ENCODE measurements at places on chromosomes 3 and 15.

GRCh38 chr3:39590806-39591205 is 123.3 kb downstream of the MOBP start:
- DNase-seq, result no peak

- DNase-seq, result no peak
These were observed 142.3 kb upstream of the STRIT1 start for GRCh38 chr3:155435821-155436220.

GRCh38 chr15:27847775-27848710 is 251.1 kb downstream of the OCA2 start:
- peak; percentile 41 for DNase-seq

GRCh38 chr3:114644367-114644766 is 350.5 kb downstream of the TIGIT start:
- no peak for DNase-seq

GRCh38 chr3:62589078-62589477 is 215.7 kb upstream of the FEZF2 start:
- DNase-seq, result no peak

- DNase-seq, result no peak
These were observed 904.6 kb upstream of the NR2F2 start for GRCh38 chr15:95425859-95426258.

- DNase-seq, result no peak
These were observed 311.7 kb upstream of the DPH6 start for GRCh38 chr15:35857567-35858226.

GRCh38 chr3:38507120-38507519 is 11.0 kb downstream of the EXOG start:
- DNase-seq, result no peak

DNA sequence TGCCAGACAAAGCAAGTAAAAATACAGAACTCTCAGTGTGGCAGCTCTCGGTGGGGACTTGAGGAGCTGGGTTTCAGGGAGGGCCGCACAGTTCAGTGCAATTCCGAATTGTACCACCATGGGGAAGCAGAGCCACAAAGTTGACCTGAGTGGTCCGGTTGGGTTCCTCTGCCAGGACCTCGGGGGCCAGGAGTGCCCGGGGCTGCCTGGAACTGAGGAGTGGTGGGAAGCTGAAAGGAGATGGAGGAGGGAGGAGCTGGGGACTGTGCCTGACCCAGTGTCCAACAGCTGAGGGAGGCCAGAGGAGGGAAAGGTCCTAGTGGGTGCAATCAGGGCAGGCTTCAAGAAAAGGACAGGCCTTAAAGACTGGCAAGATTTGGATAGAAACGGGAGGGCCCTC is 32.2 kb upstream of the TRH start:
- DNase-seq, result peak; percentile 64

DNA sequence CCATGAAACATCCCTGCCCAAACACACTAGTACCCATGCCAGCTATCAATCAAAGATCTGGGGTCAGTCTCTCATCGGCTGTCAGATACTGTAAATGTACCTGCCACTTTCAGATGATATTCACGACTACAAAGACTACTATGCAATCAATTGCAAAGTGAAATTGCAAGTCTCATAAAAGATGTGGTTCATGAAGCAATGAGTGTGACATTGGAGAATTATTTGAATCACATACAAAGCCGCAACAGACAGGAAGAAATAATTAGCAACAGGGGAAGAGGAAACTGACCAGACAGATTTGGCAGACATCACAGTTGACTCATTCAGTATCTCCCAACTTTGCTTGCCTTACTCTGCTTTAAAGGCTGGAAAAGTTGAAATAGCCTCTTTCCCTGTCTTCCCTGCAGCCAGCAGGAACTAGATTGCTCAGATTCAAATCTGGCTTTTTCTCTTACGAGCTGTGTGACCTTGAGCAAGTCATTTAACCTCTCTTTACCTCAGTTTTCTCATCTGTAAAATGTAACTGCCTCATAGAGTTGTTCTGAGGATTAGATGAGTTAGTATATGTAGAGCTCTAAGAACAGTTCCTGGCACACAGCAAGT is 95.7 kb upstream of the C3orf80 start:
- no peak for DNase-seq

GRCh38 chr15:66036859-66037258 is 167.6 kb downstream of the RAB11A start:
- no peak for DNase-seq

- no peak for DNase-seq
These were observed 9.8 kb downstream of the P2RY14 start for GRCh38 chr3:151268267-151269235.

DNA sequence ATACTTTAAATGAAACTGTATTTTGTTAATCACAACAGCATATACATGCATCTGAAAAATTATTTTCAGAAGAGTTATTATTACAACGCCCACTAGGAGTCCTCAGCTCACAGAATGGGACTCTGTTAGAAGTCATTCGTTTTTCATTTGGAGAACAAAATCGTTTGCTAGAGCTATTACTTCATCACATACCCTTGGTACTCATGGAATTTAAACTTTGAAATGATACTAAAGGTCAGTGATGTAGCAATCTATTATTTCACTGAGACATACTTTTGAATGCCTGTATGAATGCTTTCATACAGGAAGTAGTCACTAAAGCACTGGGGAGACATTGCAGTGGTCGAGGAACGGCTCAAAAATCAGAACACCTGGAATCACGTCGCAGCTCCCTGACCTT is 198.1 kb downstream of the MBNL1 start:
- DNase-seq, result no peak

GRCh38 chr3:16171825-16172224 is 2.7 kb upstream of the GALNT15 start:
- no peak for DNase-seq

- no peak for DNase-seq
These were observed 11.9 kb downstream of the DNAJA4 start for GRCh38 chr15:78276064-78276943.

- DNase-seq, result no peak
These were observed 92.2 kb upstream of the RAP2B start for GRCh38 chr3:153069598-153070510.

- DNase-seq, result no peak
These were observed 3.9 kb downstream of the SLC6A1 start for GRCh38 chr3:10996345-10997013.
